SJSA1 (cell line): ENCODE measurements at places on chromosomes 5 and 9. TPM values are rescaled to one million over a fixed set of nuclear protein-coding genes. Genes with fewer than 3 reads are reported as not detected.
A peak's percentile ranks its signal among the peaks of the same experiment; 100 is the strongest.

ST6GALNAC6 gene
- total RNA-seq = 37.0 and 42.9 TPM in 2 replicates

TRAF1 gene
- 0.13 and 1.7 TPM in 2 replicates for total RNA-seq

GLDC gene
- total RNA-seq = 0.18 TPM in 1 of 2 replicates, not detected in the other

SKIC3 gene
- 74.7 and 94.6 TPM in 2 replicates for total RNA-seq

DND1 gene
- total RNA-seq = 0.16 and 1.2 TPM in 2 replicates

TLX3 gene
- total RNA-seq = not detected in 2 replicates

TAF11L13 gene
- total RNA-seq = not detected in 2 replicates

DNA sequence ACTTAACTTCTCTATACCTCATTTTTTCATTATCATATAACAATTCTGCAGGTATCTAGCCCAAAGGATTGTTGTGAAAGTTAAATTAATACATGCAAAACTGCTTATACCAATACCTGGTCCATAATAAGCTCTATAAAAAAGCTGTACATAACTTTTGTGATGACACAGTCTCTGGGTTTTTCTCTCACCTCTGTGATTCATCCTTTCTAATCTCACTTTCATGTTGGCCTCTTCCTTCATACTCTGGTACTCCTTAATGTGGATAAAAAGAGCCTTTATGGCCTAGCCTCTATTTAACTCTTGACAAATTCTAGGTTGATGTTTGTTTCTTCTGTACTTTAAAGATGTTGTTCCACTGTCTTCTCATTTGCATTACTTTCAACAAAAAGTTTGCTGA is 162.9 kb upstream of the ACOT12 start:
- H3K27me3 ChIP-seq = no peaks in the 10 kb centered on the region
- no peak overlapping the region for H3K27ac ChIP-seq
- no peaks in the 10 kb centered on the region for H3K4me1 ChIP-seq
- no peak for DNase-seq

DNA sequence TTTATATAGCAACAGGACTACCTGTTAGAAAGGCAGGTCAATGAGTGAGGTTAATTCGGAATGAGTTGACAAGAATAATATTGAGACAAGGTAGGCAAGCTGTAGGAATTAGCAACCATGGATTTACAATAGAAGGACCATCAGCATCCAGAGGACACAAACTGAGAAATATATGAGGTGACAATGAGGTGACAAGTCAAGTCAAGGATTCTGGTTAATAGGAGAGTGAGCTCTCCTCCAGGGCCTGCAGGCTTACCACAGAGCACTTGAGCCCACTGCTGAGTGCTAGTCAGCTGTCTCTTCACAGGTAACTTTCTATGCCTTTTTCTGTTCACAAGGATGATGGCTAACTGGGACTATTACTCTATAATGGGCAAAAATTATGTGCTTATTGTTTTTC is 227.2 kb downstream of the MRPS30 start:
- no peaks in the 10 kb centered on the region for H3K36me3 ChIP-seq
- H3K4me1 ChIP-seq = no peaks in the 10 kb centered on the region
- H3K4me3 ChIP-seq = no peak overlapping the region

DNA sequence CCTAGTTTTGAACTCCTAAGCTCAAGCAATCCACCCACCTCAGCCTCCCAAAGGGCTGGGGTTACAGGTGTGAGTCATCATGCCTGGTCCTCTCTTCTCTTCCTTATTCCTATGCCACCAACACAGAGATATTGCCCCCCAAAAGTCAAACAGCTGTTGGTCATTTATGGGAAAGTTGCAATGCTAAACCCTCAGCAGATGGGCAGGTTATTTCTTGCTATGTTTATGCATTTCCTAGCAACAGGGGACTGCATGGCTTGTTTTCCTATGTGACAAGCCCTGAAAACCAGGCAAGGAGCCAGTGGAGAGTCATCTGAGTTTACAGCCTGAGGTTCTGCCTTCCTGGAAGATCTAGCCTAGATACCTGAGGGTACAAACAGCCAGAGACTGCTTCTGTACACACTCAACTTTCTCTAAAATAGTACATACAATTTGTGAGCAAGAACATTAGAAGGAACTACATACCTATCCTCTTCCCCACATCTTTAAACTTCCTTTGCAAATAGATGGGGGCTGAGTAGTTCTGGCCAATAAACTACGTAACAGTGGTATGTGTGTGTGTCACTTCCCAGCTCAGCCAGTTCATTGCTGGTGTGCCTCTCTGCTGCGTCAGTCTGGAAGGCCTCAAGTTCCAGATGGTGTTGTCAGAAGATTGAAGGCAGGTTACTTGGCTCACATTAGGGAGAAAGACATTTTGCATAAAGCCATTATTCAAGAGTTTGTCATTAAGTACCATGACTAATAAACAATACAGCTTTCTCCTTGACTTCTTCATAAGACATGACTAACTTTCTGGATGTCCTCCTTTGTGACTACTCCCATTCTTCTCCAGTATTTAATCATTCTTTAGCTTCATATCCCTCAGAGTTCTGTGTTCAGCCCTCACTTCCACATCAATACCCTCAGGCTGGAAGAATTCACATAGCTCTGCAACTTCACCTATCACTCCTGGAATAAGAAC is 65.3 kb downstream of the CSNK1A1 start:
- H3K36me3 ChIP-seq = no peaks in the 10 kb centered on the region
- H3K4me3 ChIP-seq = no peak overlapping the region
- H3K4me1 ChIP-seq = peaks cover 54% of the 10 kb centered on the region
- H3K27me3 ChIP-seq = no peaks in the 10 kb centered on the region
- peak overlapping the region; percentile 81 for H3K27ac ChIP-seq
- DNase-seq = peak; percentile 94

DNA sequence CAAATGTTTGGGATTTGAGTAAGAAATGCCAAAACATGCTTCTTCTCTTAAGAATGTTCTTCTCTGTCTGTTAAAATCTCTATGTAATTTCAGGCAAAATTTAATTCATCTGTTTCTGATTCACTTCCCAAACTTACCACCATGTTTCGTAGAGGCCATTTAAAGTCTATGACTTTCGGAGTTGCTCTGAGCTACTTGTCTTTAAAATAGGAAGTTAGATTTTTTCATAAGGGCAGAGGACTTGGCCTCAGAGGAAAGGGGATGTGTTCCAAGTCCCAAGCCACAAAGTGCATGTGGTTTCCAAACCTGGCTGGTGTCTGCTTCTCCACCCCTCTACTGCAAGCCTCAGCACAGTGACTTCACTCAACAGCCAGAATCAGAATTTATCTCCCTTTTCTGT is 111.3 kb upstream of the ADRA1B start:
- no peaks in the 10 kb centered on the region for H3K36me3 ChIP-seq
- no peak overlapping the region for H3K27ac ChIP-seq
- no peak overlapping the region for H3K4me3 ChIP-seq
- no peaks in the 10 kb centered on the region for H3K27me3 ChIP-seq

DNA sequence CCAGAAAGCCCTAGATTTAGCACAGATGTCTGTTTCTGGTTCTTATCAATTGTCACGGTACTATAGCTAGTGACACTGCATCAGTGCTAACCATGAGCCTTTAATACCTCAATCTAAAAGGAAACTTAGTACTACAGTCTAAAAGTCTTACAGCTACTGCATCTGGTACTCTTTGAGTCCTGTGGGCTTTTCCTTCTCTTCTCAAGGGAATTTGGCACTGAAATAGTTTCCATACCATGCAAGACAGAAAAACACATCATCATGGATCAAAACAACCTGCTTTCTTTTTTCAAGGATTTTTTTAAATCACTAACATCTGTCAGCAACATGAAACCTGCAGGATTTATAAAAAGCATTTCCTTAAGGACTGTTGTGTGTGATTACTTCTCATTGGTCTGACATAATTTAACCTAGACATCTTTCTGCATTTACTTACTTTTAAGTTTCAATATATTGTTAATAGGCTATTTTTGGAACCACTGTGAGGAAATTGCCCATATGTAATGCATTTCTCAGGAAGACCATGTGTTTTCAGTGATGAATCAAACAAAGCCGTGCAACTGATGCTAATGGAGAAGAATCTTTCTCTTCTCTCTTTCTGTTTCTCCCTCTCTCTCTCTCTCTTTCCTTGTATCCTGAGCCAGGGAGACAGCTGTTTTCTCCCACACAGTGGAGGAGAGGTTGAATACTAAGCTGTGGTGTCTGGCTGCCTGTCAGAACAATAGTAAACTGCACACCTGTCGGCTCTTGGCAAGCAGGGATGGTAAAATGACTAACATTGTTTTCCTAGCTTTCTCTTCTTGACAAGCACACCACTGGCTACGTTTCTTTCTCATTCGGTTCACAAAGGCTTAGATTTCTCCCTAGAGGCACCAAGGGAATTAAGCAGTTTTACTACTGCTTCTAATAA is 273.4 kb downstream of the CSNK1G3 start:
- H3K27ac ChIP-seq = no peak overlapping the region
- DNase-seq = no peak
- H3K36me3 ChIP-seq = no peaks in the 10 kb centered on the region
- no peak overlapping the region for H3K4me3 ChIP-seq

GRCh38 chr9:27183701-27184100 is 74.7 kb downstream of the TEK start:
- no peaks in the 10 kb centered on the region for H3K27me3 ChIP-seq
- H3K4me1 ChIP-seq = peaks cover 56% of the 10 kb centered on the region
- no peak for DNase-seq
- no peak overlapping the region for H3K27ac ChIP-seq
- no peaks in the 10 kb centered on the region for H3K36me3 ChIP-seq

GRCh38 chr5:68292316-68292715 is 76.8 kb downstream of the PIK3R1 start:
- no peak overlapping the region for H3K4me3 ChIP-seq
- peaks cover 4% of the 10 kb centered on the region for H3K4me1 ChIP-seq
- no peak for DNase-seq
- H3K36me3 ChIP-seq = peaks cover 42% of the 10 kb centered on the region

GRCh38 chr5:18754201-18754600 is 1119.9 kb downstream of the TAF11L14 start:
- H3K27me3 ChIP-seq = no peaks in the 10 kb centered on the region
- DNase-seq = no peak
- no peaks in the 10 kb centered on the region for H3K36me3 ChIP-seq

GRCh38 chr5:130189961-130190360 is 285.7 kb downstream of the CHSY3 start:
- no peak overlapping the region for H3K4me3 ChIP-seq
- no peaks in the 10 kb centered on the region for H3K4me1 ChIP-seq
- H3K36me3 ChIP-seq = no peaks in the 10 kb centered on the region
- H3K27ac ChIP-seq = no peak overlapping the region
- H3K27me3 ChIP-seq = no peaks in the 10 kb centered on the region
- DNase-seq = no peak

- H3K27me3 ChIP-seq = no peaks in the 10 kb centered on the region
- H3K36me3 ChIP-seq = no peaks in the 10 kb centered on the region
- H3K4me3 ChIP-seq = no peak overlapping the region
- no peak overlapping the region for H3K27ac ChIP-seq
- DNase-seq = no peak
- no peaks in the 10 kb centered on the region for H3K4me1 ChIP-seq
These were observed 61.4 kb upstream of the CKMT2 start for GRCh38 chr5:81171769-81172168.

GRCh38 chr9:136722969-136723356 is 10.6 kb downstream of the DIPK1B start:
- peaks cover 14% of the 10 kb centered on the region for H3K4me1 ChIP-seq
- H3K27ac ChIP-seq = no peak overlapping the region
- H3K27me3 ChIP-seq = no peaks in the 10 kb centered on the region
- no peak overlapping the region for H3K4me3 ChIP-seq
- DNase-seq = no peak
- H3K36me3 ChIP-seq = peaks cover 58% of the 10 kb centered on the region

GRCh38 chr9:98241357-98242300 is 13.8 kb downstream of the TBC1D2 start:
- H3K27ac ChIP-seq = no peak overlapping the region
- no peaks in the 10 kb centered on the region for H3K4me1 ChIP-seq
- DNase-seq = no peak
- H3K4me3 ChIP-seq = no peak overlapping the region
- no peaks in the 10 kb centered on the region for H3K27me3 ChIP-seq

DNA sequence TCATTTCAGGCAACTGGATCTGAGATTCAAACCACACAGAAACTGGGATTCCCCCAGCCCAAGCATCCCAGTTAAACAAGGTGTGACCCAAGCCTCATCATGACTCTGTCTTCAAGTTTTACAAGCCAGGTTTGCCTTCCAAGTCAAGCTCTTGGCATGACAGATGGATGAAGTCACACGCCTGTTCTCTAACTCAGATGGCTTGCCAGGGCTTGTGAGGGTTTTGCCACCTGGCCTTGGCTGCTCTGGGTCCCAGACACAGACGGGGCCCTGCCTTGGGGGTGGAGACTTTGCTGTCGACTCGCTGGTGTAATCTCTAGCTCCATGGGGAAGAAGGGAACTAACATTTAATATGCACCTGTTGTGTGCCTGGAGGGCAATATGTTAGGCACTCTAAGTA is 95.8 kb upstream of the RARS1 start:
- no peaks in the 10 kb centered on the region for H3K4me1 ChIP-seq
- no peaks in the 10 kb centered on the region for H3K27me3 ChIP-seq
- peaks cover under 1% of the 10 kb centered on the region; the same call in 1 of the 2 replicates for H3K36me3 ChIP-seq
- H3K27ac ChIP-seq = no peak overlapping the region
- no peak overlapping the region for H3K4me3 ChIP-seq
